Stimulated activated CD4-positive, alpha-beta T cell treated with anti-CD3 and anti-CD28 coated beads, Interleukin-1b, Interleukin-23, amount 100 ng/mL, for 1 hour (primary cell): ENCODE measurements at places on chromosomes 6 and 20.

- no peak for DNase-seq
Measured at GRCh38 chr20:46709459-46710152, at the start of gene SLC2A10. Gene SLC2A10 (plus strand): TSS chr20:46709649. CDS start chr20:46709737, 88 bp downstream.

DNA sequence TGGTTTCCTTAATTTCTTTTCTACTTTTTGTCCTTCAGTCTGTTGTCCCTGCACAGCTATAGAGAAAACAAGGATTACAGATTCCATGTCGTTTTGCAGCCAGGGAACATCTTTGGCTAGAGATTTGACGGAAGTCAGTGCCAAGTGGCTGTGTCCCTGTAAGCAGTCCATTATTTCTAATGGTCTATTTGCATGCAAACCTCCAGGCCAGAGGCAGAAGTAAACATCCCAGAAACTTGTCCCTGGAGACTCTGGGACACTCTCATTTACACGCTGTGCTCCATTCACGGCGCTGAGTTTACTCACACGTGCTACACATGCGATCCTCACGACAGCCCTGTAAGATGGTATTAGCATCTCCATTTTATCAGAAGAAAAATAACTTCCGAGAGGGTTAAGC lies 355.5 kb downstream of the PRKN start:
- no peak for DNase-seq

DNA sequence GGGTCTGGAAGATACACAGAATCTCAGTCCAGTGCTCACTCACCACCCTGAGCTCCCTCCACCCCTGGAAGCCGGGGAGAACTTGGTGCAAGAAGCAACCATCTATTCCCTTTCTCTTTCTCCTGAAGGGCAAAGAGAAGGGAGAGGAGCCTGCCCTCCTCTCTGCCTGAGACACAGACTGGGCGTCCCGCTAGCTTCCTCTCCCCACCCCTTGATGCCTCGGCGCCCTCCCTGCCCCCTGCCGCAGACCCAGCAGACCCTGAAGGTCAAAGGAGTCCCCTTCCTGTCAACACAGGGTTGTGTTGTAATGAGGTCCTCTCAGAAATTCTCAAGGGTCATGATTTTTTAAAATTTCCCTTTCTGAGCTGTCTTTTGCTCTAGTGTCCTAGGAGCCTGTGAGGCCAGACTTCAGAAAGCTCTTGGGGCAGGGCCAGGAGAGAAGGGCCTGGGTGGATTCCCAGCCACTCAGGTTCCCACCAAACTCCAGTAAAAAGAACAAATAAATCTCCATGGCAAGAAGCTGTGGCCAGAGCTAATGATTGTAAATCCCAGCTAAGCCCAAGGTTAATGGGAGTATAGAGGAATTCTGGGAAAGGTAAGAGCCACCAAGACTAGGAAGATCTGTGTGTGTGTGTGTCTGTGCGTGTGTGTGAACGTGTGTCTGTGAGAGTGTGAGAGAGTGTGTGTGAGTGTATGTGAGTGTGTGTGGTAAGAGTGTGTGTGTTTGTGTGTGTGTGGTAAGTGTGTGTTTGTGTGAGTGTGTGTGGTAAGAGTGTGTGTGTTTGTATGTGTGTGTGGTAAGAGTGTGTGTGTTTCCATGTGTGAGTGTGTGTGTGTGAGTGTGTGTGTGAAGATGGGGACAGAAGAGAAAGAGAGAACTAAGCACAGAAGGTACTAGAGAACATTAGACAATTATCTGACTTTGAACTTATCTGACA lies 1.1 kb upstream of the JPH2 start:
- DNase-seq = no peak

- DNase-seq = no peak
Measured at GRCh38 chr6:111282515-111282914, 195.2 kb downstream of the SLC16A10 start.

DNA sequence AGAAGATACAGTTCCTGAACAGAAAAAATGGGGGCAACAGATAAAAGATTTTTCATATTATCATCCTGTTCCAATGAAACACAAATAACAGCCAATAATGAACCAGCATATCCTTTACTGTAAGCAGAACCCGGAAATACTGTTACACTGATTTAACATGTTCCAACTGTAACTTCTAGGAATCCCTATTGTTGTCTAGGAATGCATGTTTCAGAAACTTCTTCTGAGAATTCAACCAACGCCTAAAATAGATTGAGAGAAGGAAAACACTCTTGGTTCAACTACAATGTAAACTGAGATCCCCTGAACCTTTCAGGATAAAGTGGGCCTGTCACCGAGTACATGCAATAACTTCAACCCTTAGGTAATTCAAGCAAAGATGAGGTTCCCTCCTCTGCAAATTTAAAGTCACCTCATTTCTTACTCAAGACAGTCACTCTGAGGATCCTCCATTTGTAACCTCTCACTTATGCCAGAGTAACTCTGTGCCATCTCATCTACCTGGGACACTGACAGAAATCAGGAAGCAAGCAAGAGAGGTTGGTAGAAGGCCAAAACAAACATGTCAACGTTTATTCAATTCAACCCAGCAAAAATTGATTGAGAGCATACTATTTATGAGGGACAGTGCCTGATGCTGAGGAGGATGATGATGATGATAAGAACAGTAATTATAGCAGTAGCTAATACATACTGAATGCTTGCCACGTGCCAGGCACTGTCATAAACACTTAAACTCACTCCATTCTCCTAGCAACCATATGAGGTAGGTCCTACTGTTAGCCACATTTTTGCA lies 14.1 kb downstream of the UBE3D start:
- no peak for DNase-seq

DNA sequence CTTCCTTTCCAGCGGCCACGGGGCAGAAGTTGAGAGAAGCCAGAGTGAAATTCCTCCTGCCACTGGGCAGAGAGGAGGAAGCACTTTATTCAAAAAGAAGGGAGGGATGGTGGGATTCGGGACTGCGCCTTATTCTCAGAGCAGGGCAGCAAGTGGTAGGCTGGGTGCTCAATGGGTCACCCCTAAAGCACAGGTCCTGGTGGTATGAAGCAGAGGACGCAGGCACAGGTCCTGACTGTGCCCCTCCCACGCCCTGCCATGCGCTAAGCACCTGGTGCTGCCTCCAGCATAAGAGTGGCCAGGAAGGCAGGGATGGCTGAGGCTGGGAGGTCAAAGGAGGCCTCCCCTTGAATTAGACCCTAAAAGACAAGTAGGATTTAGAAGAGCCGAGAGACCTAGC lies 4.9 kb upstream of the GRM4 start:
- DNase-seq = no peak

DNA sequence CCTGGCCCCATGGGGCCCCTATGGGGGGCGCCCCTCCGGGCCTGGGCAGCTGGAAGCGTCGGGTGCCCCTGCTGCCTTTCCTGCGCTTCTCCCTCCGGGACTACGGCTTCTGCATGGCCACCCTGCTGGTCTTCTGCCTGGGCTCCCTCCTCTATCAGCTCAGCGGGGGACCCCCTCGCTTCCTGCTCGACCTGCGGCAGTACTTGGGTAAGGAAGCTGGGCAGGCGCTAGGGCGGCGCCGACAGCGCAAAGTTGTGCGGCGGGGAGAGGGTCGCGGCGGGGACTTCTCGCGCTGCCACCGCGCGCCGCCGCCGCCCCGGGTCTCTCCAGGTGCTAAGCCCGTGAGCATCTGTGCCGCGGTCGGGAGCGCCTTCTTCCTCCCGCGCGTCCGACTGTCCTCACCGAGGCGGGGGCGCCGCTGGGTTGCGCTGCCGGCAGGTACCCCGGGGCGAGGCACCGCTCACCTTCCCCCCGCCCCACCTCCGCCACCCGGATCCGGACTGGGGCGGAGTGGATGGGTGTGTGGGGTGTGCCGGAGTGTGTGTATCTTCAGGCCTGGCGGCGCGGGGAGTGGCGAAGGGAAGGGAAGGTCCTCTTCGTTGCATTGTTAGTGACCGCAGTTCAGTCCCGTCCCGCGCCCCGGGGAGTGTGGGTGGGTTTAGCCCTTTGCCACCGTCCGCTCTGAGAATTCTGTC lies 788 bp downstream of the UST start:
- no peak for DNase-seq

- DNase-seq = no peak
Measured at GRCh38 chr6:166504100-166504499, 82.4 kb downstream of the RAMACL start.

GRCh38 chr20:56391596-56392131 lies 351 bp downstream of the AURKA start:
- no peak for DNase-seq

DNA sequence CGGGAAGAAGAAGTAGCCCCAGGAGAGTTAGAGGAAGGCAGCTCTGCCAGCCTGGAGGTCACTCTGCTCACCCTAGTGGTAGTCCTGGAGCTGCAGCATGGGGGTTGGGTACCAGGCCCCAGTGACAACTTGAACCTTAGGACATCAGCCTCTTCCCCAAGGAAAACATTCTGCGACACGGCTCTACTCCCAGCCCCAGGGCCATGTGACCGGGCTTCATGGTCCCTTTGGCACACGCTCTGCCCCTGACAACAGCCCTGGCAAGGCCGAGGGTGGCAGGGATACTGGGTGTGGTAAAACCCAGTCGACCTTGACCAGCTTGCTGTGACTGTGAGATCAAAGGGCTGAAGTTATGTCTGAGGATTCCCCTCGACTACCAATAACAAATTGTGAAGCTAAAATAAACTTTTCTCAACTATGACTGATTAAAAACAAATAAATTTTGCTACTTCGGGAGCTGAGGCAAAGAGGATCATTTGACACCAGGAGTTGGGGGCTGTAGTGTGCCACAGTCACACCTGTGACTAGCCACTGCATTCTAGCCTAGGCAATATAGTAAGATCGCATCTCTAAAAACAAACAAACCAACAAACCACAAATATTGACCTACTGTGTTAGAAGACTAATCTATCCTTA lies 24.4 kb upstream of the ARID1B start:
- no peak for DNase-seq

GRCh38 chr6:128319157-128319556 lies 201.2 kb downstream of the PTPRK start:
- no peak for DNase-seq

GRCh38 chr6:961407-961960 lies 268.5 kb upstream of the EXOC2 start:
- DNase-seq = no peak

DNA sequence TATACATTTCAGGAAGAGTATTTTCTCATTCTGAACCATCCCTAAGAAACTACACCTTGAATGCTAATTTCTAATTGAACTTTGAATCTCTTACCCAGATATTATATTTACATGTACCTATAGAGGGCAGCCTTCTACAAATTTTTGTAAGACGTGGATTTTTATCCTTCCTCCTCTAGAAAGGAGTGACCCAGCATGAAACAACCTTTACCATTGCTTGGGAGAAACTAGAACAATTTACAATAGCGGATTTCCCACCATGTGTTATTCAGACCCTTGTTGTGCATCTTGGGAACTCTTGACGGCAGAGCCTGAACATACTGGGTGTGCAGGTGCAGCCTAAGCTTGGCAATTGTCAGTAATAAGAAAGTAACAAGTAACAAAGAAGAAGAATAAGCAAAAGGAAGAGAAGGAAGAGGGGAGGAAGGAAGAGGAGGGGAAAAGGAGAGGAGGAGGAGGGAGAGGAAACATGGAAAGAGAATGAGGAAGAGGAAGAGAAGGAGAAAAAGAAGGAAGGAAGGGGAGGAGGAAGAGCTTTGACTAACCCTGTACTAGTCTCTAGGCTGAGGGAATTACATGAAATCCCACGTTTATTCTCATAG lies 10.8 kb upstream of the TAAR1 start:
- no peak for DNase-seq

DNA sequence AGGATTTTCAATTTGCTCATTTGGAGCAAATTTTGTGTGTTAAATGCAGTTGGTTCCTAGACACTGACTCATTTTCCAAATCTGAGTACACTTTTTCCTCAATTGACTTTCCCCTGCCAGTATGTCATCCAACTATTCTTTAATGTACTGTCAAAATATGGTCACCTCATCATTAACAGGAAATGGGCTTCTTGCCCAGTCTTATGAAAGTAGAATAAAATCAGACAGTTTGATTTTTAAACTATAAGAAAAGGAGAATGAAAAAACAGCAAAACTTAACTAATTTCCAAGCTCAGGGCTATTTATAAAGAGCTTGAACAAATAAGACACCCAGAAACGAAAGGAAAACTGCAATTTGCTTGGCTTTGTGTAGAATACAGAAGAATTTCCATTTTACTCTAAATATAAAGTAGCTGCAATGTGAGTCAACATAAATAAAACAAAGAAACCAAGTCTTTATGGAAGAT lies 43.7 kb upstream of the RAB23 start:
- DNase-seq = no peak

- no peak for DNase-seq
Measured at GRCh38 chr20:45940469-45940868, 6.0 kb downstream of the PCIF1 start.

DNA sequence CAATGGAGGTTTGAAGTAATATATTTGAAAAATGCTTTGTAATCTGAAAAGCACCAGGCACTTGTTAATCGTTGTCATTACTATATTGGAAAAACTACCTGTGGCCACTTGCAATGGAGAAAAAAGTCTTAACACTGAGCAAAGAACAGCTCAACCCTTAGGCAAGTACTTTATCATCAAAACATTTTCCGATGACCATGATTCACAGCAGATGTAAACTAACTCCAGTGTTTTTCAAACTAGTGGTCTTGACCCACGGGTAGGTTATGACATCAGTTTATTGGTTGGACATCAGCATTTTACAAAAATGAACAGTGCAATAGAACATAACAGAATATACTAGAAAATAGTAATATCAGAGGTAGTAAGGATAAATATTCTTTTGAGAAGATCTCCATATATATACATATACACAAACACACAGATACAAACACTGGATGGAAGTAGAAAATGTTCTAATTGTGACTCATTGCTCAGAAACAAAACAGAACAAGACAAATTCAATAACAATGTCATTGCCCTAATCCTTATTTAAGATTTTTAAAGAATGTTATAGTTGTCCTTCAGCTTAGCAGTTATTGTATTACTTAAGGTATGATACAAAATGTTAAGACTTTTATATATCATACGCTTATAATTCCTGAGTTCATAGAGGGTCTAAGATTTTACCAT lies 123.0 kb downstream of the PLCB1 start:
- no peak for DNase-seq

DNA sequence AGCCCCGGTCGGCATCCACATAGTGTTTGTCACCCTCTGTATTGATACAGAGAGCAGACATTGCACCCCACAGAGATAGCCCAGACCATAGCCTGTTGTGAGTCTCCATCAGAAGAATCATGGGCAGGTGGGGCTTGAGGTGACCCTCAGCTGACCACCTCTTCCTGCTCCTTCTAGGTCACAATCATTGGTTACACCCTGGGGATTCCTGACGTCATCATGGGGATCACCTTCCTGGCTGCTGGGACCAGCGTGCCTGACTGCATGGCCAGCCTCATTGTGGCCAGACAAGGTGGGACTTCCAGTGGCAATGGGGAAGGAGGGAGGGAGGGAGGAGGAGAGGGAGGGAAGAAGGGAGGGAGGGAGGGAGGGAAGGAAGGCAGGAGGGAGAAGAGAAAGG lies 61.4 kb upstream of the RIN2 start:
- no peak for DNase-seq

- DNase-seq = no peak
Measured at GRCh38 chr6:18317850-18318249, 53.5 kb upstream of the DEK start.

- DNase-seq = no peak
Measured at GRCh38 chr6:112640891-112641290, 293.8 kb downstream of the RFPL4B start.

- no peak for DNase-seq
Measured at GRCh38 chr6:140579918-140580317, 1205.5 kb upstream of the CITED2 start.
